Head of caudate nucleus (tissue), 42 donors: ENCODE measurements at places on chromosomes 7 and 10.

GRCh38 chr7:41403291-41403690, 299.6 kb downstream of the INHBA start:
- no peak for DNase-seq

- DNase-seq = peak; percentile 4
These were observed 138.9 kb upstream of the KCNMA1 start for GRCh38 chr10:77776487-77776886.

DNA sequence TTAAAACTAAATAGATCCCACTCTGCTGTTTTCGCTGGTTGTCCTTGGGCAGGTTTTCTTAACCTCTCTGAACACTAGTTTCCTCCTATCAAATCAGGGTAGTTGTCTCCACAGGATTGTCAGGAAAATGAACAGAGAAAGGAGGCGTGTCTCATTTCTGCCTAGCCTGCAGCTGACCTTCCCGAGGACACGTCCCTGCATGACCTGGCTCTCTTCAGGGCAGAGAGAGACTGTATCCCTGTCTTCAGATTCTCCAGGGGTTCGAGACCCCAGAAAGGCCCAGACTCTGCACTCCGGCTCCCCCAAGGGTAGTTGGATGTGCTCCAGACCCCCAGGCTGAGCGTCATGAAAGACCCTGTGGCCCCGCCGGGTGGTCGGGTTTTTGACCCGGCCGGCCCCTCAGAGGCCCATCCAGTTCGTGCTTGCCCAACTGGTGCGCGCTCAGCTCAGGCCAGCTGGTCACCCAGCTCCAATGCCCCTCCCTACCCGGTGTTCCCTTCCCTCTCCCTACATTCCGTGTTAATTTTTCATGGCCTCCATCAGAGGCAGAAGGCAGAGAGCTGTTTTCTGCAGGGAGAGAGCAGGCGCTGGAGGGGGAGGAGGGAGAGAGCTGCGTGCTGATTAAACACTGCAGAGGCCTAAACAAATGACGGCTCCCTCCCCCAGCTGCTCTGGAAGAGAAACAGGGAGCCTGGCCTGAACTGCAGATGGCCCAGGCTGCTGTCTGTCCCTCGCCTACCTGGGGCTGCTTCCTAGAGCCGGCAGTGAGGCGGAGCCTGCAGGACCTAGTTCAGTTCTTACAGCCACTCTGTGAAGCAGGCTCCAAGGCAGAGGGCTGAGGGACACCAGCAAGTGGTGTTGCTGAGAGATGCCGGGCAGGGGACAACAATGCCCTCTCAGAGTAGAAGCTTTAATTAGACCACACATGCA, 86.2 kb upstream of the PPIF start:
- peak; percentile 55 for DNase-seq

- DNase-seq = no peak
These were observed 91.7 kb downstream of the TMEM178B start for GRCh38 chr7:141165521-141165920.

DNA sequence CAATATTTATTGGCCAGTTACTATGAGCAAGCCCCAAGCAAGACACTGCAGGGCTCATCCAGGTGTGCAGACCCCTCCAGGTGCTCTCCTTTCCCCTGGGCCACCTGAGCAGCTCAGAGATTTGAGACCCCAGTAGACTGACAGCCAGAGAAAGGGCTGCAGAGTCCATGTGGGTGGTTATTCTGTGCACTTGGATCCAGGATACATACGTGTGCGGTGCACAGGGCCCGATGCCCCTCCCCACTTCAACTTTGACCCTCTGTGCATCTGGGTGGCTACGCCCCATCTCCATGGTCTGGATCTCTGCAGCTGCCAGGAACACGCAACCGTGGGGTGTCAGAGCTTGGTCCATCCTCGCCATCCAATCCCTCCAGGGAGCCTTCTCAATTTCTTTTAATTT, 72.9 kb downstream of the MKI67 start:
- no peak for DNase-seq

DNA sequence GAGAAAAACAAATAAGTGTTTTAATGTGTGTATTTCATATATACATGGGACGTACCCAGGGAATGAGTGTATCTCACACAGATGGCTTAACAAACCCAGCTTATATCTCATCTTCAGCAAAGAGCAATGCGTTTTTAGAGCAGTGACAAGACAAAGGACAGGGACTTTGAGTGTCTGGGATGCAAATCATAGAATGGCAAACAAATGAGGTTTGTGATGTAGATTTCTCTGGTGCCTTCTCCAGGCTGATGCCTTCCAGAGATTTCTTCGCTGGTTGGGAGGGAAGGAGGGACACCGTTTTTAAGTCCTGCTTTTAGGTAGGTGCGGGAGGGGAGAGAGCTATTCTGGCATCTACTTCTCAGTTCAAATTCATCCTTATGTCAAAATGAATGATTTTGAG, 16.6 kb downstream of the LANCL2 start:
- DNase-seq = no peak

GRCh38 chr10:123966896-123967231, 75.3 kb upstream of the CPXM2 start:
- no peak for DNase-seq

DNA sequence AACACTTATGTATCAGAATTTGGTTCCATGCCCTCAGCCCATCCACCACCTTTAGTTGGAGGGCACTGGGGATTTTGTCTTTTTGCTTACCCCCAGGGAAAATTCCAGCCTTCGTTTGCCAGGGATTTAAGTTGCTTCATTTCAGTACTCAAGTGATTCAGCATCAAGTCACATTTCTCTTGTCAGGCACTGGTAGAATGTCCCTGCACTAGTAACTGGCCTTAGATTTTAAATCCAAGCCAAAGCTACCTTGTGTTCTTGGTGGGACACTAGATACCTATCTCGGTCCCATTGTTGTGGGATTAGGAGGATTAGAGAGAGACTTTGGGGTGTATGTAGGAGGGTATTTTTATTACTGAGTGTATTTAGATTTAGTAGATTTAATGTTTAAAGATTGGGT, 613.1 kb downstream of the SUGCT start:
- DNase-seq = no peak

GRCh38 chr7:64574540-64575099, 11.7 kb upstream of the ZNF680 start:
- no peak for DNase-seq

DNA sequence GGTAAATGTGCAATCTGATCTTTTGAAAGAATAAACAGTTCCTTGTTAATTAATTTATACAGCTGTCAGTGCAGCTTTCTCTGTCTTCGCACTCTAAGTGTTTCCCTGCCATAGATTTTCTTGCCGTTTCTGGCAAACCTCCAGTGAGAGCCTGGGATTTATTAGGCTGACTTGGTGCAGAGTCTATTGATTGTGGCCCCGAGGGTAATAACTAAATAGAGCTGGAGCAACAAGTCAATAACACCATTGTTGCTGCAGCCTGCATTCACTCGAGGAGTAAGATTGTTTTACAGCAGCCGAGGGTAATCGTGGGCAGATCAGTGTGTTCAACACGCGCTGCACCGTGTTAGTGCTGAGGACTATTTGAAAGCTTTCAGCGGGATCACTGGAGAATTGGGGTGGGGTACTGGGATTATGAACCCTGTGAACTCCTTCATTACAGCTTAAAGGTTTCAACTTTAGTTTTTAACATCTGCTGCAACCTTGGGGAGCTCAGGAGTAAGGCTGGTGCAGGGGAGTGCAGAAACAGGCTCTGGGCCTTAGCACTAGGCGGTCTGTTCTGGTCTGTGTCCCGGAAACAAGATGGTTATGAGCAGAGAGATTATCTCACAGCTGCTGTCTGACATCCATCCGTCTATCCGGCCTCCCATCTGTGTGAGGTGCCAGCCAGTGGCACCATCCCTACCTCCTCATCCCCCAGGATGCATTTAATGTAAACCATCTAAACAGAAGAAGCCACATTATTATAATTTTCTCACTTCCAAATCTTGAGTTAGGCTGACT, 174.0 kb upstream of the TCF7L2 start:
- DNase-seq = no peak

- no peak for DNase-seq
These were observed 29.6 kb downstream of the NOM1 start for GRCh38 chr7:156979007-156979606.

GRCh38 chr7:46003896-46004875, 83.1 kb upstream of the IGFBP3 start:
- no peak for DNase-seq

DNA sequence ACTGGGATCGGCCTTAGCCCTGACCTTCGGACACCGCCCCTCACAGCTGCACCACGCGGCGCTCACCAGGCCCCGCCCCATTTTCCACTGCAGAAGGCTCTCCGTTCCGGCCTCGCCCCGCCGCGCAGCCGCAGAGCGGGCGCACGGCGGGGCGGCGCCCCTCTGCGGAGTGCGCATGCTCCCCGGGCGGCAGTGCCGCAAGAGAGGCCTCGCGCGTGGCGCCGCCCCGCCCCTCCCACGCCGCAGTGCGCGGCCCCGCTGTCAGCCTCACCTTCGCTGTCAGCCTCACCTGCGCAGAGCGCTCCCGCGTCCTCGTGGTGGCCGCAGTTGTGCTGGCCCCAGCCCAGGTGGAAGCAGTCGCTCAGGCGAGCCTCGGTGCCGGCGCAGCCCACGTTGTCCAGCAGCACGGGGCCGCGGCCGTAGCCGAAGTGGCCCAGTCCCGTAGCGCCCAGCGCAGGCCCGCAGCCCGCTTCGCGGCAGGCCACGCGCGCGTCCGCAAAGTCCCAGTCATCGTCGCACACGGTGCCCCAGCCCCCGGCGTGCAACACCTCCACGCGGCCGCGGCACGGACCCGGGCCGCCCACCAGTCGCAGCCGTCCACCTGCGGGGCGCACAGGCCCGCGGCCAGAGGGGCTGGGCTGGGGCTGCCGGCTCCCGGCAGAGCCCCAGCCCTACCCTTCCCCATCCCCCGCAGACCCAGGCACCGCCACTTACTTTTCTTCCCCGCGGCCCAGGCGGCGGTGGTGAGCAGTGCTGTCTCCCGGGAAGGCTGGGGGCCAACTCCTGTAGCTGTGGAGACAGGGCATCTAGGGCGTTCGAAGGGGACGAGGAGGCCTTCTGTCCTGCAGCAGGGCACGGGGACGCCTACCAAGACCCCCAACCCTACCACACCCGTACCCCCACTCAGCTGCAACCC, 16.1 kb downstream of the SSC4D start:
- DNase-seq = peak; percentile 88

DNA sequence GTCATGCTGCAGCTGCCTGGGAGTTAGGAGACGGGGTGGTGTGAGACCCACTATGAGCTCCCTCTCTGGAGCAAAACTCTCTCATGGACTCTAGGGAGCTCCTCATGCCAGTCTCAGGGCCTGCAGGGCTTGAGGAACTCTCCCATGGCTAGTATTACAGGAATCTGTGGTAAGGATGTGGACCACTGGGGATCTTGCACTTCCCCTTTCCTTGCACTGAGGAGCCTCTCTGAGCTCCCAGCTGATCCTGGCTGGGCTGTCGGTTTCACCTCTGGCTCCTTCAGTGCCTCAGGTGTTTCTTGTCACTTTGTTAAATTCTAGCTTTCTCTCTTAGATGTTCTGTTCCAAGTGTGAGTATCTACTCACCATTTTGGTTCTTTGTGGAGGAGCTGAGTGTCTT, 71.6 kb upstream of the IMMP2L start:
- DNase-seq = no peak

DNA sequence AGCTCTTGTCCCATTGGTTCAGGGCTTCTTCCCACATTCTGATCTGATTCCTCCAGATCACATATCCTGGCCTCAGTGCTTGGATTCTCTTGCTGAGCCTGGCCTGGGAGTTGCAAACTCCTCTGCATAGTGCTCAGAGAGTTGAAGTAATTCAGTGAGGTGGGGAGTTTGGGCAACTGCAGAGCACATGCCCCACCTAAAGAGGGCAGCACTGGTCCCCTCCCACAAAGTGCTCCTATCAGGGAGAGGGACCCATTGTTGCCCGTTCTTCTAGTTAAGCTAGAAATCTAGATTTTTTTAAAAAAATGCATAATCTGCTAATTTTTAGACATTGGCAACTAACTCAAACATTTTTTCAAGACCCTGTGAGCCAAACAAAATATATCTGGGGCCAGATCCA, 45.1 kb downstream of the CHN2 start:
- no peak for DNase-seq

DNA sequence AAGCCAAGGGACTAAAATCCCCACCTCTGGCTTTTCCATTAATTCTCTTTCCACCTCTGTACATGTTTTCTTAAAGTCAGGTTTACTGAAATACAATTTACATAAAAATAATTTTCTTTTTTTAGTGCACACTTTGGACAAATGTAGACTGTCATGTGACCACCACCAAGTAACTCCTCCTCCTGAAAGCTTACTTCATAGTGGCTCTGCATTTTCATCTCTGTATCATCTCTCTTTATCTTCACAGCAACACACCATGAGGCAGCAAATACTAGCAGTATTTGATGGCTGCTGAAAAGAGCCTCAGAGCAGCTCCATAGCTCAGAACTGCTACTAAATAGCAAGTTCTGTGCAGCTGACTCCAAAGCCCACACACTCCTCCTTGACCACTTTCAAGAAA, 17.3 kb downstream of the WDFY4 start:
- DNase-seq = no peak

- DNase-seq = no peak
These were observed 122.8 kb upstream of the CTTNBP2 start for GRCh38 chr7:117995850-117996650.

GRCh38 chr10:48463318-48464003, 141.4 kb downstream of the ARHGAP22 start:
- DNase-seq = no peak

GRCh38 chr10:48652344-48652743, 32.3 kb upstream of the WDFY4 start:
- no peak for DNase-seq

- DNase-seq = no peak
These were observed 131.4 kb upstream of the MDFIC start for GRCh38 chr7:114790521-114790920.

- no peak for DNase-seq
These were observed 30.0 kb upstream of the TES start for GRCh38 chr7:116180302-116180701.

DNA sequence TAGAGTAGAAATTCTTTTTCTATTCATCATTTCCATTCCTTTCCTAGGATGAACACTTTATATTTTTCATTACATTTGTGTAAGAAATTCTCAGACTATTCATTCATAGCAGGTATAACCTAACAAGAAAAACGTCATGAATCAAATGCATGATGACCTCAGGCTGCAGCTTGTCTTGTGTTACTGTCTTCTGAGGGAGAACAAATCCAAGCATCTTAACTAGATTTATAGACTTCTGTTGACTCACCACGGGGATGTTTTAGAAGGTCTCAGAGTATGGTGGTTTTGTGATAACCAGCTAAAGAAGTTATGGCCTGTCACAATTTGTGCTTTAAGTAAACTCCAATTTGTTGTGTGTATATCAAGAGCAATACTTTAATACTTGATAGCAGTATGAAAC, 102.7 kb downstream of the ANKRD7 start:
- DNase-seq = no peak

- no peak for DNase-seq
These were observed 857.3 kb upstream of the KCND2 start for GRCh38 chr7:119415682-119416081.

GRCh38 chr7:24197852-24198251, 86.1 kb upstream of the NPY start:
- DNase-seq = no peak
